AG09319 (cell line): ENCODE measurements at places on chromosomes 11 and 22.
A peak's percentile ranks its signal among the peaks of the same experiment; 100 is the strongest.

DNA sequence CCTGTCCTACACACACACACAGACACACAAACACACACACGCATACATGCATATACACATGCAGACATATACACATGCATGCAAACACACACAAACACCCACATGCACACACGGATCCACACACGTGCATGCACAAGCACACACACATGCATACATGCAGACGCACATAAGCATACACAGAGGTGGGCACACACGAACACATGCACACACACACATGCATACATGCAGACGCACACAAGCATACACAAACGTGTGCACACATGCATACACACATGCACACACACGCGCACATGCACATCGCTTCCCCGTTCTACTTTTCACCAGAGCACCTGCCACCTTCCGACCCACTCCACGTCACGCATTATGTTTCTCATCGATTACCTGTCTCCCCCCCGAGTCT, 13.2 kb downstream of the PHF21B start:
- DNase-seq, result no peak

DNA sequence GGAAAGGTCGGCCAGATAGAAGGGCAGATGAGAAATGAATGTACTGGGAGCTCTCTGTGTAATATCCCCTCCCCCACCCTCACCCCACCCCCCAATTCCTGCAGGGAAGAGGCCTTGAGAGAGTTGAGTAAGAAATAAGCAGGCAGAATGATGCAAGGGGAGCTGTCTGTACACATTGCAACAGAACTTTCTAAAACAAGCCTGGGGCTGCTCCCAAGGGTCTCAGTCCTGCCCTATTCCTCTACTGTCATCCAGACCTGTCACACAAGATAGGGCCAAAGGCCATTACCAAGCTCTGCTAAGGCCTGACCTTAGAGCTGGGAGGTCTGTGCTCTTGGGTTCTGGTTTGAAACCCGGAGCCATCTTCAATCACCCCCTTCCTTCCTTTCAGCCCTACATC, 5.7 kb upstream of the DGAT2 start:
- DNase-seq, result peak; percentile 34

DNA sequence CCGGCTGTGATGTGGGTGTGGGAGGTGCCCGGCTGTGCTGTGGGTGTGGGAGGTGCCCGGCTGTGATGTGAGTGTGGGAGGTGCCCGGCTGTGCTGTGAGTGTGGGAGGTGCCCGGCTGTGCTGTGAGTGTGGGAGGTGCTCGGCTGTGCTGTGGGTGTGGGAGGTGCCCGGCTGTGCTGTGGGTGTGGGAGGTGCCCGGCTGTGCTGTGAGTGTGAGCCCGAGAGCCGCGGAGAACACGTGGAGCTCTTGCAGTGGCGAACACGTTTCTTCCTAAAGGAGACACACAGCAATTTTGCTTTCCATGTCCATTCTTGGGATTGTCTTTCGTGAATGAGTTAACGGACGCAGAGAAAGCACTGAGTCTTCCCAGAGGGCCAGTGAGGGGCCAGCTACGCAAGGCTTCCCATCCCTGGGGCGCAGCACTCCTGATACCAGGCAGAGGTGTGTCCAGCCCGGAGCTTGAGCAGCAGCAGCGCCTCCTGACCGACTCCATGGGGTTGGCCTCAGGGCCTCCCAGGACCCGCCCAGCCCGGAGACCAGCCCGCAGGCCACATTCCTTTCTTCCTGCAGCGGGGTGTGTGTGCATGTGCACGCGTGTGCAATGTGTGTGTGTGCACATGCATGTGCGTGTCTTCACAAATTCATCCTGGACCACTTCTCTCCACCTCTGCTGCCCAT, 245.0 kb upstream of the B3GAT1 start:
- no peak for DNase-seq

DNA sequence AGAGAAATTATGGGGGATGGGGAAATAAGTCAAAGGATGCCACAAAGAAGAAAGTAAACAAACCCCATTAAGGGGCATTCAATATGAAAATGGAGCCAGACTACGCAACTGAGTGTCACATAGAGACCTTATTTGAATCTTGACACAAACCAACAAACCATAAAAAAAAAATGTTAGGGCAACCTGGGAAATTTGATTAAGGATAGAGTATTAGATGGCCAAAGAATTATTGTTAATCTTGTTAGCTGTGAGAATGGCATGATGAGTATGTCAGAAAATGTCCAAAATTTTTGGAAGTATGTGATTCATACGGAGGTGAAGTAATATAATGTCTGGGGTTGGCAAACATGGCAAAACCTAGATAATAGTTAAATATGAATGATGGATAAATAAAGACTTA, 322.1 kb upstream of the MPPED2 start:
- DNase-seq, result no peak

GRCh38 chr11:22785251-22785650, 44.4 kb downstream of the SVIP start:
- no peak for DNase-seq

DNA sequence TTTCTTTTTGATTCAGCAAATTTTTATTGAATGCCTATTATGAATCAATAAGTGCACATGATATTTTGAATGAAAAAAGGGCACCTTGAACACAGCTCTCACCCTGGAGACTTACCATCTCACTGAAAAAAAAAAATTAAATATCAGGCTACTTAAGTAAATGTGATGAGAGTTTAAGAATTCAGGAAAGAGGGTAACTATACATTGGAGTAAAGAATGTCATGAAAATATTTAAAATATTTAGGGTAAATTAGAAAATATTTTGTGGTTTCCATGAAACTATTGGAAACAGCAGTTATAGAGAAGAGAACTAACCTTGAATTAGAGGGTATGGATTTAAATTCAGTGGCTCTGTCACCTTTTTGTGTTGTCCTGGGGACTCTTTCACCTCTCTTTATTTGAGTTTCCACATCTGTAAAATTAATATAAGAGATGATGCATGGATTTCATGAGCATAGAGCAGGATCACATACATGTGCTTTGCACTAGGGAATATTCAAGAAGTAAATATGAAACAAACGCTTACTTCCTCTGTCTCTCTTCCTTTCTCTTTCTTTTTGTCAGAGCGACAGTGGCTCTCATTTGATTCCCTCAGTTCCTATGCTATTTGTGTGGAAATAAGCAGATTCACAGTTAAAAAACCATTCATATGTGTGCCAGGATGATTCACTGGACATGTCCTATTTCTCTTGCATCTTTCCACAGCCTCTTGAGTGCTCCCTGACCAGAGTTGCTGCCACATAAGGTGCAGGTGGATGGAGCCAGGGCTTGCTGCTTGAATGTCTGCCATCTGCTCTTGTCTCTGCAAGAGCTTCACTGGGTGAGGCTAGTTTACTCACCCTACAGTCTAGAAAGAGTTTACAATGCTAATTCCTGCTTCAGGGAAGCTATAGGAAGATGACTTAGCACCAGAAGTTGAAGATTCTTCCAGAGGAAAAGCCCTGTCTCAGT, 533.1 kb downstream of the ETS1 start:
- no peak for DNase-seq

DNA sequence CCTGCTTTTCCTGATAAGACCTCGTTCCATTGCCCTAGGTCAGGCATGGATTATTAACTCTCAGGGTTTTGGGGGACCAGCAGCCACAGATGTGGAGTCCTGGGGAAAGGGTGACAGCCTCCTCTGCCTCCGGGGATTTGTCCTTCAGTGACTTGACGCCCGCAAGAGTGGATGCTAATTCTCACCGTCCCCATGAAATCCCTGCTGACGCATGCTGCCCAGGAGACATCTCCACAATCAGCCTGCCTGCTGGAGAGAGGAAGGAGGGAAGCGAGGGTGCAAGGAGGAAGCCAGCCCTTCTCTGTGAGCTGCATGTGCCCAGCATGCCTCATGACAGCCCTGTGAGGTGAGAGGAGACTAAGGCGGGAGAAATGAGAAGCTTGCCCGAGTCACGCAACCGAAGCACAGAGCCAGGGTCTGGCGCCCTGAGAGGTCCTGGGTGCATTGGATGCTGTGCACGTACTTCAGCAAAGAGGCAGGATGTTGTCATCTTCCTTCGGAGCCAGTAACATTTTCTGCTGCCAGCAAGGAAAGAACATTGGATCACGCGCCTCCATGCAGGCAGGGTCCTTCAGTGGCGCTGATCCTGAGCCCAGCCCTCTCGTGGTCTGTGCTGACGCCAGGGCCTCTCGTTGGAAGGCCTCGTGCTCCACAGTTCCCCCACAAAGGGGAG, 27.3 kb upstream of the KRTAP5-6 start:
- DNase-seq, result no peak

DNA sequence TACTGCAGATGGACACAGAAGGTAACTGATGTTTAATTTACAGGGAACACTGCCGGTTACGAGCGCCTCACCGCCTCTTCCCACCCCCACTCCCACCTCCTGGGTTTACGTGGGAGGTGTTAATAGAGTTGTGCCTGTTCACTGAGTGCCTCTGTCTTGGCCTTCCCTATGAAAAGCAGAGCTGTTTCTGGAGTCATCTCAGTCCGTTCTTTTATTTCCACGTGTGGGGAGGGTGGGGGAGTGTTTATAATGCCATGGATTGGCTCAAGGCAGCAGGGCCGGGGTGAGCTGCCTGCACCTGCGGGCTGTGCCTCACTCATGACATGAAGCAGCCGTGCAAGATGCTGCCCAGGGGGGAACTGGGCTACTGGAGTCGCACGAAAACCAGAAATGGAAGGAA, 322.7 kb downstream of the CADM1 start:
- no peak for DNase-seq

- DNase-seq, result no peak
Observed at GRCh38 chr11:35281169-35281688, 138.1 kb downstream of the SLC1A2 start.

DNA sequence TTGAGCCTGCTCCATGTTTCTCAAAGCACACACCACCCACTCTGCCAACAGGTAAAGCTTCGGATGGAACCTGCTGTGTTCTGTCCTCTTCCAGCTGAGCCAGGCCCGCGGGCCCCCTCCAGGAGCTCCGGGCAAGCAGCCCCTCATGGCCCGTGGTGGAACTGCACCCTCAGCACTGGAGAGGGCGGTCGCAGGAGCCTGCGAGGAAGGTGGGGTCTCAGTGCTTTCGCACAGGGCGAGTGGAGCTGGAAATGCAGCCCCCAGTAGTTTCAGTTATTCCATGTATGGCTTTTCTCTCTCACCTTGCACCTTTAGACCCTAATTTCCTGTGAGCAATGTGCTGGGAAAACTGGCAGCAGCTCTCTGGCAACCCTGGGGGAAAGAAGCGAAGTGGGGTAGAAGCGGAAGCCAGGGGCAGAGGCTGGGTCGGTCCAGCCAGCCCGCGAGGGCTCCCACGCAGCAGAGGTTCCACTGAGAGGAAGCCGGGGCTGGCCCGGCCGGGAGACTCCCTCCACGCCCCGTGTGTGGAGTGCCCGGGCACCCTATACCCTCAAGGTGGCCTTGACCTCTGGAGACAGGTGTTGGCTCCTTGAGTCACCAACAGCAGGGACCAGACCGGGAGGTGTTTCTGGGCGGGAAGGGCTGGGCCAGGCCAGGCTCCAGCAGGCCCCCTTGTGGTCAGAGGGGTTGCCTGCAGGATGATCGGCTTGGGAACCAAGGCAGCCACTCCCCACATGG, 119.9 kb upstream of the TMEM45B start:
- no peak for DNase-seq

GRCh38 chr22:37844904-37845329, 783 bp upstream of the ANKRD54 start:
- no peak for DNase-seq

DNA sequence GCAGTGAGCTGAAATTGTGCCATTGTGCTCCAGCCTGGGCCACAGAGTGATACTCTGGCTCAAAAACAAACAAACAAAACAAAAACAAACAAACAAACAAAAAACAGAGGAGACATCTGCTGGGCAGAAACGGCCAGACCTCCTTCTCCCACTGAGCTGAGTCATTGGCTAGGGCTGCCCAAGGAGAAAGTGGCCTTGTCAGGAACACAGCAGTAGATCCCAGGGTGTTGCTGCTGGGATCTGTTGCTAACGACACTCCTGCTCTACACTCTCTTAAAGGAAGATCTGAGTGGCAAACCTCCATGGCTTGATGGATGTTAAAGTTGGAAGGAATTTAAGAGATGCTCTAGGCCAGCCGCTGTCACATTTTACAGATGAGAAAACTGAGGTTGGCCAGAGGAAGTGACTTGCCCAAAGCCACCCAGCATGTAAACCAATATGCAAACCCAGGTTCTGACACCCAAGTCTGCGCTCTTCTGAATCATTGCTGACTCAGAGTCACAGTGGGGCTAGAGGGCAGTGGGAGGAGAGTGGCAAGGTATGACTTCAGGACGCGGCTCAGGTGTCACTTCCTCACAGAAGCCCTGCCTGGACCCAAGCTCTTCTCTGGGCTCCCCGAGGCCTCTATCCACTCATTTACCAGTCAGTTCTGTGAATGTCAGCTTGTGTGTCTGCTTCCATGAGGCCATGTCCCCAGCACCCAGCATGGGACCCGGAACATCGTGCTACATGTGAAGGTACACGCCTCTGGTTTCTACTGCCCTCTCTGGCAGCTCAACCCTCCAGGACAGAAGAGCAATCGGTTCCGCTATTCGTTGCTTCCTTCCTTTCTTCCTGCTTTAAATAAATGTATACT, 11.3 kb upstream of the GDPD5 start:
- DNase-seq, result no peak

- DNase-seq, result no peak
Observed at GRCh38 chr22:32649515-32650200, 151.8 kb upstream of the TIMP3 start.

DNA sequence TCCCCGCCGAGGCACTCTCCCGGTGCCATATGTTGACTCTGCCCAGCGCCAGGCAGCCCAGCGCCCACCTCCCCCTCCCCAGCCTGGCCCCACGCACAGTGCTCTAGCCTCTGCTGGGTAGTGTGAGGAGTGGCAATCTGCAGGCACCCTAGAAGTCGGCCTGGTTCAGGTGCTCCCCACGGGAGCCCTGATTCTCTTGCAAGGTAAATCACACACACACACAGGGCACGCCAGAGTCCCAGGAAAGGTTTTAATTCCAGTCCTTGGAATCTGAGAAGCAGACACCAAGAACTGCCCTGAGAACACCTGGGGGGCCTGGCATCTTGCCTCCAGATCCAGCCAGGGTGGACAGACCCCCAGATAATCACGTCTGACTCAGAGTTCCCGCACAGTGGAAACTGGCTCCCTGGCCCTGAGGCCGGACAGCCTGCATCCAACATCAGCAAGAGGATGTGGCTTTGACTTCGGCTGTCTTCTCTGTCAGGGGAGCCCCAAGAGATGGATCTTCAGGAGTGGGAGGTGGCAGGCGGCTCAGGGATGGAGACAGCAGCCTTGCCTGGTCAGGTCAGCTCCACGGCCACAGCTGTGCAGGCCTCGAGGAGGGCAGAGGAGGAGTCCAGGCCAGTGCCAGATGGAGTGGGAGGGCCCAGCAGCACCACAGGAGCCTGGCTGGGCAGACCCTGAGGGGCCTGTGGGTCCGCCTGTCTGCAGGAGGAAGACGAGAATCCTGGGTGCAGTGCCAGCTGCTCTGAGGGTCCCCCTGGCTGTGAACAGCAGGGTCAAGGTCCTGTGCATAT, 1.1 kb upstream of the RIN1 start:
- DNase-seq, result no peak

- no peak for DNase-seq
Observed at GRCh38 chr11:119181677-119182412, 3.4 kb upstream of the NHERF4 start.

DNA sequence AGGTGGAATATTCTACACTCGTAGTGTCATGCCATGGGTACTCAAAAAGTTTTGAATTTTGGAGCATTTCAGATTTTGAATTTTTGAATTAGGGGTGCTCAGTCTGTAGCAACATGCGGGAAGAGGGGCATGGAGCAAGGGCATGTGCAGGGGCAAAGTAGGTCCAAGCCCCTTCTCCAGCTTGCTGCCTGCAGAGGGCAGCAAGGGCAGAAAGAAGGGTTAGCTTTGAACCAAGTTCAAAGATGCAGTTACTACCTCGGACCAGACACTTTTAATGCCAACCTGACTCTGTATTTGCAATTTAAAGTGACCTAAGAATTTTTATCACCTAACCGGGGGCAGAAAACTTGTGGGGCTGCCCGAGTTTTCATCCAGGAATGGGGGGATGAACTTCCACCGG, 68.2 kb downstream of the CD82 start:
- DNase-seq, result no peak
